HT1080 (cell line): ENCODE measurements at places on chromosomes 16 and 17. TPM values are rescaled to one million over a fixed set of nuclear protein-coding genes. Genes with fewer than 3 reads are reported as not detected.

HOXB8 gene
- total RNA-seq = 10.8 and 11.2 TPM in 2 replicates

CORO6 gene
- 1.4 and 2.4 TPM in 2 replicates for total RNA-seq

GRAPL gene
- total RNA-seq = not detected in 2 replicates

PYDC1 gene
- total RNA-seq = not detected in 2 replicates

NGFR gene
- total RNA-seq = 6.3 and 9.2 TPM in 2 replicates

CHD9NB gene
- 3.7 and 4.2 TPM in 2 replicates for total RNA-seq

CEP20 gene
- 30.9 and 37.0 TPM in 2 replicates for total RNA-seq

SHISA9 gene
- 0.10 and 0.16 TPM in 2 replicates for total RNA-seq

SPG7 gene
- 98.5 and 101 TPM in 2 replicates for total RNA-seq

HASPIN gene
- total RNA-seq = 27.9 and 28.1 TPM in 2 replicates

OSBPL7 gene
- 9.2 and 15.0 TPM in 2 replicates for total RNA-seq

SPECC1 gene
- 31.4 and 45.4 TPM in 2 replicates for total RNA-seq

NLK gene
- total RNA-seq = 26.4 and 28.9 TPM in 2 replicates

MRC2 gene
- 69.9 and 70.5 TPM in 2 replicates for total RNA-seq

PLEKHH3 gene
- 14.7 and 15.7 TPM in 2 replicates for total RNA-seq

PRPSAP1 gene
- total RNA-seq = 20.8 and 35.2 TPM in 2 replicates

TM4SF5 gene
- not detected in 2 replicates for total RNA-seq

KIF2B gene
- 0.17 TPM in 1 of 2 replicates, not detected in the other for total RNA-seq

FN3KRP gene
- 22.6 and 32.0 TPM in 2 replicates for total RNA-seq

CIBAR2 gene
- not detected in 2 replicates for total RNA-seq

KRT25 gene
- not detected in 2 replicates for total RNA-seq

CCL18 gene
- not detected in 2 replicates for total RNA-seq
